T1000 (cell line): ENCODE measurements at places on chromosomes 11 and 22.

- DNase-seq: no peak
Measured at GRCh38 chr22:20922141-20922751, 5.0 kb downstream of the CRKL start.

- no peak for DNase-seq
Measured at GRCh38 chr11:60459345-60459744, 3.7 kb downstream of the MS4A1 start.

DNA sequence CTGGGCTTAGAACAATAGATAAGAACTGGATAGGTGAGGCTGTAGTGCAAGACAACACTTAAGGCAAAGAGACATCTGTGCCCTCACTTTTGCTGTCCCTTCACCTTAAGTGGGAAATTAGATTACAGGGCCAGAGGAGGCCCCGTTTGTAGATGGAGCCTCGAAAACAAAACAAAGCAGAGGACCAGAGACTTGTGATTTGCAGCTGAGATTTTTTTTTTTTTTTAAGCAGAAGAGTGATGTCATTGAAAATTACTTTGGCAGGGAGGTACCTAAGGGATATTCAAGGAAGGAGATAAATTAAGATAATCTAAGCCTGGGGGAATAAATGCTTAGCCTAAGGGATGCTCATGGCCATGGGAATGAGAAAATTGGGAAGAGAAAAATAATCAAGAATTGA is 31.4 kb downstream of the ZC3H12C start:
- no peak for DNase-seq

GRCh38 chr22:25219948-25220442 is 556 bp downstream of the CRYBB2 start:
- DNase-seq: no peak

GRCh38 chr22:47034905-47035419 is 272.5 kb downstream of the TBC1D22A start:
- DNase-seq: no peak

- DNase-seq: no peak
Measured at GRCh38 chr11:70085815-70086769, 8.0 kb downstream of the ANO1 start.

DNA sequence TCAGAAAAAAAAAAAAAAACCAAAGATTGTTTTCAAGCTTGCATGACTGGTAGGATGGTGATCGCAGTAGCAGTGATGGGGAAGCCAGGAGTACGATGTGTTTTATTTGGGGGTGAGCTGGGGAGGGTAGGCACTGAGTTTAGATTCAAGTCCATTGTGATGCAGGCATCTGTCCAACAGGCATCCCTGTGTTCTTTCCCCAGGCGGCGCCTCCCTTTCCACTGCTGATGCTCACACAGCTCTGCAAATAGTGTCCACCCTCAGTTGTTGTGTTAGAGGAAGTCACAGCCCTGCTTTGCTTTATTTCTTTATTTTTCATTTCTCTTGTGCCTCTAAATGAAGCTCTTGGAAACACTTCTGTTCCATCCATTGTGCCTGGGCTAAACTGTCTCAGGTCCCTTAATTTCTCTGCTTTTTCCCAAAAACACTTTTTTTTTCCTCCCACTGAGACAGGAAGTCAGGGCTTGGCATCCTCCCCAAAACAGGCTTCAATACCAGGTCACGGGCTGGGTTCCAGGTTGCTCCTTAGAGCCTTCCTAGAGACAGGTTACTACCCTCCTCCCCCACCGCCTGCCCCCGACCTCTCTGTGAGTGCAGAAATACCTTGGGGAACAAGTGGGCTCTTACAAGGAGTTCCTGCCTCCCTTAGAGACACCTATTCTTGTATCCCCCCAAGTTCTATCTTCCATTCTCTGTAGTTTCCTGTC is 38.6 kb upstream of the HSPA8 start:
- no peak for DNase-seq

GRCh38 chr11:64410404-64410734 is 51.4 kb downstream of the RPS6KA4 start:
- no peak for DNase-seq

DNA sequence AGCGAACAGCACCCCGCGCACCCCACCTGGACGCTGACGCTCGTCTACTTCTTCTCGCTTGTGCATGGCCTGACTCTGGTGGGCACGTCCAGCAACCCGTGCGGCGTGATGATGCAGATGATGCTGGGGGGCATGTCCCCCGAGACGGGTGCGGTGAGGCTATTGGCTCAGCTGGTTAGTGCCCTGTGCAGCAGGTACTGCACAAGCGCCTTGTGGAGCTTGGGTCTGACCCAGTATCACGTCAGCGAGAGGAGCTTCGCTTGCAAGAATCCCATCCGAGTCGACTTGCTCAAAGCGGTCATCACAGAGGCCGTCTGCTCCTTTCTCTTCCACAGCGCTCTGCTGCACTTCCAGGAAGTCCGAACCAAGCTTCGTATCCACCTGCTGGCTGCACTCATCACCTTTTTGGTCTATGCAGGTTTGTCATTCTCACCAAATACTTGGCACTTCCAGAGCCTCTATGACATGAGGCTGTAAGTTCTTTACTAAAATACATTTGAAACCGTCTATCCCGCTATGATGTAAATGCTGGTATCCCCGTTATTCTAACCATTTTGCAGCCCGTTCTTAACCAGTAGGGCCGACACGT is 535 bp downstream of the AQP11 start:
- DNase-seq: no peak

- DNase-seq: no peak
Measured at GRCh38 chr11:103842795-103843194, 193.6 kb upstream of the DDI1 start.

GRCh38 chr11:126800009-126800408 is 200.6 kb downstream of the KIRREL3 start:
- no peak for DNase-seq

DNA sequence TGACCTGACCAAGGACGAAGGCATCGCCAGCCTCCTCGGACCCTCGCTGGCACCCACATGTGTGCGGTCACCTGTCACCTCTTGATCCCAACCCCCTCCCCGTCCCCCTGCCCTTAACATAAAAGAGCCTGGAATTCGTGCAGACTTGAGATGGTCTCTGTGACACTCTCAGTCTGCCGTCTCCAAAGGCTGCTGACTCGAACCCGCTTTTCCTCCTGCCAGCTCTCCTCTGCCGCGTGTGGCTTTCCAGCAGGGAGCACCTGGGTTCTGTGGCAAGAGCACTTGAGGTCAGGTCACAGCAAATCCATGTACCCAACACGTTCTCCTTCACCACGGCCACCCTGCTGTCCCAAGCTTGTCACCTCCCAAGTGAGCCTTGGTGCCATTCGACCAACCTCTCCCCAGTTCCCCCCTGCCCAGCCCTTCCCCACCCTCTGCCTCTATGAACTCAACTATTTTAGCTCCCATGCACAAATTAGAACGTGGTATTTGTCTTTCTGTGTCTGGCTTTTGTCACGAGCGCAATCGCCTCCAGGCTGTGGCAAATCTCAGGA is 207.6 kb downstream of the BRD1 start:
- DNase-seq: no peak

DNA sequence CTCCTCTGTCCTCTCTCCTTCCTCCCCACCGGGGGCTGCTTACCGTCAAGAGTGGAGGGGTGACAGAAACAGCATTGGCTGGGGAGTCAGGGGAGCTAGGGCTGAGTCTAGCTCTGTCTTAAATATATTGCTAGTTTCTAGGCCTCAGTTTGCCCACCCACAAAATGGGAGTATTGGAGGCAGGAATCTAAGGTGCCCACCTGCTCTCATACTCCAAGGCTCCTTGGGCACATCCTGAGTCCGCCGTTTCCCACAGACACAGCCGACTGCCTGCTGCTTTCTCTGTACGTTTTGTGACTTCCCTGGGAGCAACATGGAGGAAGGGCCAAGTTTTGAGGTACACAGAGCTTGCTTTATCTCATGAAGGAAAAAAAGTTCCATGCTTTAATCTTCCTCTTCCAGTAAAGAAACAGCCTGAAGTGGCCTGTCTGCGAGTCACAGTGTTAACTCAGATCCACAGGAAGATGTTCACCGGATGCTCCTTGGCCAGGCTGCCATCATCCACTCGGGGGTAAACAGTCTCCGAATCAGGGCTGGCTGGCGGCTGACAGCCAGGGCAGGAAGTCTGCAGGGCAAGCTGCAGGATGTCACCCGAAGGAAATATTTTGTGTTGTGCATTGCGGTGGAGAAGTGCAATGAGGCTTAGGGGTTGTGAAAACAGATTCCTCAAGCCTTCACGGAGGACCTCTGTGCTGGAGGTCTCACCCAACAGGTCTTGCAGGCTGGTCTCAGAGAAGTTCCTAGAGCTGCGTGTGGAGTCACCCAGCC is 11.0 kb upstream of the CERK start:
- no peak for DNase-seq

- DNase-seq: no peak
Measured at GRCh38 chr11:119865661-119866156, 136.7 kb upstream of the NECTIN1 start.

- no peak for DNase-seq
Measured at GRCh38 chr11:105315287-105315686, 175.7 kb upstream of the CARD18 start.

DNA sequence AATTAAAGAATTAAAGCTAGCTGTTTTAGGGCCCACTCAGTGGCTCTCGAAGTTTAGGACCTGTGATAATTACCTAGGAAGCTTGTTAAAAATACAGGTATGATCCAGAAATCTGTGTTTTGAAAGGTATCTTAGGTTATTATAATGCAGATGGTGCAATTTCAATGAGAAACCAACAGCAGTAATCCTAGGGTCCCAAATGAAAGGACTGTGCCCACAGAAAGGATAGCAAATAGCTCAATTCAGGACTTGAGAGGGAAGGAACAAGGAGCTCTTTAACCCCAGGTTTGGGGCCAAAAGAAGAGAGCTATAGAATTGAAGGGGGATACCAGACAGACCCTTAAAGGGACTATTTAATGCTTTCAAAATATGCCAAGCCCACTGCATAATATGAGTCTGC is 11.7 kb downstream of the MMP20 start:
- DNase-seq: no peak

DNA sequence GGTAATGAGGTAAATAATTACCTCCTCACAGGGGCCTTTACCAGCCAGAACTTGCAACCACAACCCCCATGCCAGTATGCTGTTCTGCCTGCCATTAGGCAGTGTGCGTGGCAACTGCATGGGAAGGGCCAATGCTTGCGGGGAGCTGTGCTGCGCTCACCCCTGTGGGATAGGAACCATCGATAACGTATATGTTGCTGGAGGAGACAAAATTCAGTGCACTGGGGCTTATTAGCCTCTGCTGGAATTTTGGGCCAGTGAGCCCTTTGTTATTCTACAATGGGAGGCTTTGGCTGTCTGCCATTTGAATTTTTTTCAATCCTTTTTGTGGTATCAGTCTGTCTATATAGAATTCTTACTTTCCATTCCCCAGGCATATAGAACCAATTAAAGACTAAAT is 47.3 kb downstream of the PPP2R1B start:
- DNase-seq: no peak

GRCh38 chr22:40818192-40818746 is 877 bp downstream of the SLC25A17 start:
- no peak for DNase-seq

- DNase-seq: no peak
Measured at GRCh38 chr11:41999066-41999465, 539.6 kb upstream of the LRRC4C start.

DNA sequence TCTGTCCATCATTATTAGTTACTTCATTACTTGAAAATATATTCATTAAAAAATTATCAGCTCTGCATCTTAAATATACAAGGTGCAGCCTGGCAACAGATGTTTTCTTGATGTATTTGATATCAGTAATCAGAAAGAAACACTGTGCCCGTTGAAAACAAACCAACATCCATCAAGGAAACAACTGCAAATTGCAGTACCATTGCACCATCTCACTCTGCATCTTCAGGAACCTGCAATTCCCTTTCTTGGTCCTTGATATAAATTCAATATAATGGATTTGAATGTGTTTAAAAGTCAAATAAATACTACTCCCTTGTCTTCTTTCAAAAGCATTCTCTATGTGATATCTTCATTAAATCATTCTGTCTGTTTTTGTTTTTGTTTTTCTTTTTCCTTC is 1131.2 kb downstream of the FAM181B start:
- no peak for DNase-seq

DNA sequence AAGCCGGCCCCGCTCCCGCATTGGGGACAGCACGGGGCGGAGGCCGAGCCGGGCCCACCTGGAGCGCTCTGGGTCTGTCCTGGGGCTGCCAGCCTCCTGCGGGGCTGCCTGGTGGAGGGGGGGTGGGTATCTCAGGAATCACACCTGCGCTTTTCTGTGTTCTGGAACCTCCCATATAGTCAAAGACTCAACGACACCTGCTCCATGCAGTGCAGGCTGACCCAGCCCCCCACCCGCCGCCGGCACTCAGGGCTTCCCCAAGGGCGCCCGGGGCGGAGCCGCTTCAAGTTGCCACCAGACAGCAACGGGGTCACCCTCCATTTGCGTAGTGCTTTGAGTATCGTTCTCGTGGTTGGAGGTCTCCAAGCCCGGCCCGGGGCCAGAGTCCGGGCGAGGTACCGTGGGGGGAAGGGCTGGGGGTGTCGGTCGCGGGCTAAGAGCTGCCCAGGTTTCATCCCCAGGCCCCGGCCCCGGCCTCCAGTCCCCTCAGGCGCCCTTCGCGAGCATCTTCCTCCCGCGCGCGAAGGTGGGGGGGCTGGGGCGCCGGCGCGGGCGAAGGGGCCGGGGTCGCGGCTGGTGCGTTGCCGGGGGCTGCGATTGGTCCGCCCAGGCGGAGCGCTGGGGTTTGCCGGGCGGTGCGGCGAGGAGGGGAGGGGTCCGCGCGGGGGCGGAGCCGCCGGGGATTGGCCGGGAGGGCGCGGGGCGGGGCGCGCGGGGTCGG is 6.6 kb downstream of the TSPAN4 start:
- DNase-seq: no peak

DNA sequence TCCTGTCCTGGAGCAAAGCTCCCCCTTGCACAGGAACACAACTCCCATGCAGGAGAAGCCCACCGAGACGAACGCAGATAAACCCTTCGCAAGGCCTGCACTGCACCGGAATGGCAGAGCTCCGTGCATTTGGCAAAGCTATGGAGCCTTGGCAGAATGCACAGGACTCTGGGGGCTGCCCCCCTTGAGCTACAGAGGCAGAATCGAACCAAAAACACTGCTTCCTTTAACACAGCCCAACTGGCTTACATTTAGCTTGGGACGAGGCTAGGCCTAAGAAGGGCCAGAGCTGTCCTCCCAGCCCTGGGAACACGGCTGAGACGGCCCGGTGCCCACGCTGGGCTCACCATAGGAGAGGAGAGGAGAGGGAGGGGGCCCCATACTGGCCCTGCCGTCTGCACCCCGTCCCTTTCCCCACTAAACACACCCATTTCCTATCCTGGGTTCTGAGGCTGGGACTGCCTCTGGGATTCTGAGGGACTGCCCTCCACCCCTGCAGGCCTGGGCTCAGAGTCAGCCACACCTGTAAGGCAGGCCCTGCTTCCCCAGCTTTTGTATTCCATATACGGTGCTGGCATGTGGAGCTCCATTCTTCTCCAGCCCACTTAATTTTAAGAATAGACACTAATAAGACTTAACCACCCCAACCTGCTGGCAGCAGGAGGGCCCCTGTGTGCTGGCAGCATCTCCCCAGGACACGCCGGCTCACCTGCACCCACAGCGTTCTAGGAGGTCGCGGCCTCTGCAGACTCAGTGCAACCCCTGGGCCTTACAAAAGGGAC is 32.9 kb downstream of the PPM1F start:
- no peak for DNase-seq

- no peak for DNase-seq
Measured at GRCh38 chr11:76321340-76321739, 59.6 kb downstream of the THAP12 start.
